ENCODE measurements at places on chromosomes 3 and 15. TPM values are rescaled to one million over a fixed set of nuclear protein-coding genes. Genes with fewer than 3 reads are reported as not detected.
A peak's percentile ranks its signal among the peaks of the same experiment; 100 is the strongest.

- peaks cover under 1% of the 10 kb centered on the region for H3K36me3 ChIP-seq
- H3K4me3 ChIP-seq = no peak overlapping the region
- no peak overlapping the region for H3K27ac ChIP-seq
- DNase-seq = no peak
- no peaks in the 10 kb centered on the region for H3K27me3 ChIP-seq
These were observed 113.3 kb downstream of the KLHL25 start for GRCh38 chr15:85681386-85681785.

DNA sequence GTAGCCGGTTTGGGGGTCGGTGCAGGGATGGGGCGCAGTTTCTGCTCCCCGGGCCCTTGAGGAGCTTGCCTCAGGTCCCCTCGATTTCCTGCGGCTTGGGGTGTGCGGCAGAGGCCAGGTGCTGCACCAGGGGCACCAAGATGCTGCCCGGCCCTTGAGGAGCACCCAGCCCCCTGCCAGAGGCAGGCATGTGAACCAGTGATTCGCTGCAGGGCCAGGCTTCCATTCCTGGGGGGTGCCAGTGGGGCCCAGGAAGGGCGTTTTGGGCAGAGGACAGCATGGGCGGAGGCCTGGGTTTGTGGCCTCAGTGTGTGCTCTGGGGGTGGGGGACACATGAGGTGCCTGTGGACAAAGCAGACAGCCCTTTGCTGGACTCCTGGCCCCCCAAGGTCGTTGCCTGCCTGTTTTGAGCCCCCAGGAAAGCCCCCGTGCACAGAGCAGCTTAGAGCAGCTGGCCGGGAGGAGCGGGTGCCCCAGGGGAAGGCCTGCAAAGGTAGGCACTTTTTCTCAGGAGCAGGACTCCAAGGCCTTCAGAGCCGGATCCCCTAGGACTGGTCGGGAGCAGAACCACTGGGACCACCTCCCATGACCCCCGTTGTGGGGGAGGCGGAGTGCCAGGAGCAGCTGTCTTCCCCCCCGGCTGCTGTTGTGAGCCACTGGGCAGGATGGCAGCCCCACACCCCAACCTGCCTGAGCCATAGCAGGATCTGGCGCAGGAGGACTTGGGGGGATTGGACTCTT is 1.6 kb downstream of the PLXNA1 start:
- H3K4me3 ChIP-seq = peak overlapping the region; percentile 80
- no peaks in the 10 kb centered on the region for H3K27me3 ChIP-seq
- no peak for DNase-seq
- peaks cover 11% of the 10 kb centered on the region for H3K4me1 ChIP-seq

- no peak overlapping the region for H3K4me3 ChIP-seq
- no peak for DNase-seq
- no peak overlapping the region for H3K27ac ChIP-seq
- H3K27me3 ChIP-seq = peaks cover 5% of the 10 kb centered on the region
- H3K36me3 ChIP-seq = no peaks in the 10 kb centered on the region
These were observed 77.9 kb upstream of the NTRK3 start for GRCh38 chr15:88334436-88334835.

DNA sequence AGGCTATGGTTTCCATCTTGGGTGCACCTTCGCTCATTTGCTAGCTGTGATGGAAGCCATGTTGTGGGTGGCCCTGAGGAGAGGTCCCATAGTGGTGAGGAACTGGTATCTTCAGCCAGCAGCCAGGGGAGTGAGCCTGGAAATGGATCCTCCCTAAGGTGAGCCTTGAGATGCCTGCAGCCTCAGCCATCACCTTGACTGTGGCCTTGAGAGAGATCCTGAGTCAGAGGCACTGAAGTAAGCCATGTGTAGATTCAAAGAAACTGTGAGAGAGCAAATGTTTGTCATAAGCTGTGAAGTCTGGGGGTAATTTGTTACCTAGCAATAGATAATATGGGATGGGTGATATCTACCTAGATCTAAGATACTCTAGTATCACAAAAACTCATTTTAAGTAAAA is 105.3 kb downstream of the SNRK start:
- H3K4me3 ChIP-seq = no peak overlapping the region
- H3K27me3 ChIP-seq = no peaks in the 10 kb centered on the region
- no peak overlapping the region for H3K27ac ChIP-seq
- no peaks in the 10 kb centered on the region for H3K36me3 ChIP-seq
- peaks cover 23% of the 10 kb centered on the region for H3K4me1 ChIP-seq
- DNase-seq = no peak

DNA sequence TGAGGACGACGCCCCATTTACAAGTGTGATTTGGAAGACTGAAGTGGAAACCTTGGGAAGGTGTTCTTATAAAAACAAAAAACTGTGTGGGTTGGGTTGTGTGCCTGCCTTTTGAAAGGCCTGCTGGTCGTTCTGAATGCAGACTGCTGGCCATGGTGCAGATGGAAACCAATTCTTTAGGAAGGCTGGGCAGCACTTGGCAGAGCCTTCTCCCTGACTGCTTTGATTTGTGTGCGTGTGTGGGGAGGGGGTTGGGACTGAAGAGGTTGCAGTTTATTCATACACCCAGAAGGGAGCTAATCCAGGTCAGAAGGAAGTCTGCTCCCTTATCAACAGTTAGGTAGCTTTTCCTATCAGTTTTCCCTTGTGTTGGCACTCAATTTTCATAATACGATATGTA is 288.7 kb downstream of the SOX2 start:
- no peak for DNase-seq
- H3K27ac ChIP-seq = no peak overlapping the region
- H3K4me1 ChIP-seq = no peaks in the 10 kb centered on the region
- no peak overlapping the region for H3K4me3 ChIP-seq
- peaks cover 3% of the 10 kb centered on the region for H3K27me3 ChIP-seq
- no peaks in the 10 kb centered on the region for H3K36me3 ChIP-seq

DNA sequence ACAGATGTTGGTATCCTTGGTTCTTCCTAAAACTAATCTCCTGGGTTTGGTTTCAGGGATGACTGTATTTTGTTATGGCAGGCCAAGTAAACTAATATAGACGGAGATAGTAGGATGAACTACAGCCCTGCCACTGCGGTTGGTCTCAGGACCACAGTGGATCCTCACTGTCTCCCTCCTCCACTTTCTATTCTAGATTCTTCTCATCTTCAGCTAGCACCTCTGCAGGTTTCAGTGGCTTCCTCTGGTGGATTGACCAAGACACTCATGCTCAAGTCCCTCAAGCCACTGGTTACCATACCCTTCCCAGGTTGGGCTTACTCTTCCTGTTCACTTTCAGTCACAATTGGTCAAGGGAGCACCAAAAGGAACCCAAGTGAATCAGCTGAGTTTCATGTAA is 71.1 kb upstream of the CLDN18 start:
- no peak overlapping the region for H3K4me3 ChIP-seq
- no peaks in the 10 kb centered on the region for H3K27me3 ChIP-seq
- no peaks in the 10 kb centered on the region for H3K4me1 ChIP-seq
- no peaks in the 10 kb centered on the region for H3K36me3 ChIP-seq
- DNase-seq = no peak

DNA sequence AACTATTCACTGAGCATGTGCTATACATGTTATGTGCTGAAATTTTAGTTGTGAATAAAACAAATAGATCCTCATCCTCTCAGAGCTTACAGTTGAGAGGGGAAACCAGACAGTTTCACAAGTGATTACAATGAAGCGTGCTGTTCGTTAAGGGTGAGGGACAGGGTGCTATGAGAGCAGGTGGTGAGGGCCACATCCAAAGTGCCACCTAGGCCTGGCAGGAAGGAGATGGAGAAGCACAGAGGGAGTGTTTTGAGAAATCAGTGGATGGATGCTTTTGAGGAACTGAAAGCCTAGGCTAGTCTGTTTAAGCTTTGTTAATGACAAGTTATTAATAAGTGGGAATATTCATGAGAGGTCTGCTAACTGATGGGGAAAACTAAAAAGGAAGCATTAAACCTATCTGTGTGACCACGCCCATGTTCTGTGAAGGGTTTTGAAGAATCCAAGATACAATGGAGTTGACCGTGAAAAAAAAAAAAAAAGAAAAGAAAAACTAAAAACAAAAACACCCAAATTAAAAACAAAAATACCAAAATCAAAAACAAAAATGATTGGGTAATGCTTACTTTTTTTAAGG is 7.3 kb downstream of the MCTP2 start:
- no peak overlapping the region for H3K4me3 ChIP-seq
- H3K27ac ChIP-seq = no peak overlapping the region
- no peaks in the 10 kb centered on the region for H3K36me3 ChIP-seq

DNA sequence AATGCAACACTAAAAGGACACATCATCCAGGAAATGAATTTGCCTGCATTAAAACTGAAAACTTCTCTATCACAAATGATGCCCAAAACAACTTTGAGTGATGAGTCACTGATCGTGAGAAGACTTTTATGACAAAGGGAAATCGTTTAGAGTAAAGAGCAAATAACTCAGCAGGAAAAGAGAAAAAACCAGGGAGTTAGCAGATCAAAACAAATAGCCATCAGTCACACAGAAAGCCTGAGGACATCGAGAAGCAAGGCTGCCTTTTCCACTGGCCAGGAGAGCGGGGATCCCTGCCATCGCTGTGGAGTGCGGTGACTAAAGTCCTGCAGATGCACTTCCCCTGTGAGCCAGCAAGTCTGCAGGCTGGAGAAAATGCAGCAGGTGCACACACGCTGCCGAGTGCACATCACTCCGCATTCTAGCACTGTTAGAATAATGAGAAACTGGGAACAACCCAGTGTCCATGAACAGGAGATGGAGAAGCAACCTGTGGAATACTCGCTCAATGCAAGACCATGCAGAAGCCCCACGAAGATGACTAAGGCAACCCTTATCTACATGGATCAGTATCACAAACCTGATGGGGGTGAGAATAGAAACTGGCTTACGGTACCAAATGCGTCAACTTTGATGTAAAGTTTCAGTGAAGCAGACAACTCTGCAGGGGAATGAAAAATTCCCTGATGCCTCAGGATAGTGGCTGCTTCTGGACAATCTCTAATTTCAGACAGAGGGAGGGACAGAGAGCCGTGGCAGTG is 86.4 kb downstream of the NSMCE3 start:
- H3K4me1 ChIP-seq = no peaks in the 10 kb centered on the region
- no peaks in the 10 kb centered on the region for H3K27me3 ChIP-seq
- no peak overlapping the region for H3K4me3 ChIP-seq
- no peaks in the 10 kb centered on the region for H3K36me3 ChIP-seq
- DNase-seq = no peak

DNA sequence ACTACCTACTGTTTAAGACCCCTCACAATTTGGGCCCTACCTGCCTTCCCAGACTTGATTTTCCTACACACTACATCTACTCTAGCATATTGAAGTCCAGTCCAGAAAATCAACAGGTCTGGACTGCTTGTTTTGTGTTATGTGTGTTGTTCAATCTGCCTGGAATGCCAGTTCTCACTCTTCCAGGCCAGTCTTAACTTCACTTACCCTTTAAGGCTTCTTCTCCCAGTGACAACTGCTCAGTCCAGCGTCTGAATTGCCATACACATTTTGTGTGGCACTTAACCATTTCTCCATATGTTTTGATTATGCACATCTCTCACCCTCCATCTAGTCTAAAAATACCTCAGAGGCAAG is 1.1 kb downstream of the TICRR start:
- DNase-seq = no peak
- H3K27ac ChIP-seq = no peak overlapping the region
- no peak overlapping the region for H3K4me3 ChIP-seq
- no peaks in the 10 kb centered on the region for H3K36me3 ChIP-seq
- H3K27me3 ChIP-seq = no peaks in the 10 kb centered on the region

GRCh38 chr15:38994310-38994709 is 429.7 kb upstream of the RASGRP1 start:
- no peaks in the 10 kb centered on the region for H3K36me3 ChIP-seq
- DNase-seq = no peak
- no peaks in the 10 kb centered on the region for H3K4me1 ChIP-seq
- no peak overlapping the region for H3K4me3 ChIP-seq

DNA sequence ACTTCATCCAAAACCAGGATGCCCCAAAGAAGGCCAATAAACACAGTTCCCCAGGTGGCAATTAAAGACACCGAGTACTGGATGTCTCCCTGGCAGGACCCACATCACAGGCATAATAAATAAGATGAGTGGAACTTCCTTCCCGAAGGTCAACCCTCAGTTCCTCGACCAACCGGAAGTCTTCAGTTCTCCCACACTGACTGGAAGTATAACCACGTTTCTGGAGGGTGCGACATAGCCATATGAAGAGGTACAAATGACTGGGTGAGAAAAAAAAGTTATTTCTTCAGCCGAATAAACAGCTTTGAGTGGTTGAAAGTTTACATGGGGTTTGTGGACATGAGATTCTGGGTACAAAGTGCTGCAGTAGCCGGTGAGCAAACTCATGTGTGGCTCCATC is 34.6 kb upstream of the MUC13 start:
- peaks cover 58% of the 10 kb centered on the region for H3K36me3 ChIP-seq
- H3K4me3 ChIP-seq = no peak overlapping the region
- H3K27me3 ChIP-seq = no peaks in the 10 kb centered on the region
- no peaks in the 10 kb centered on the region for H3K4me1 ChIP-seq

DNA sequence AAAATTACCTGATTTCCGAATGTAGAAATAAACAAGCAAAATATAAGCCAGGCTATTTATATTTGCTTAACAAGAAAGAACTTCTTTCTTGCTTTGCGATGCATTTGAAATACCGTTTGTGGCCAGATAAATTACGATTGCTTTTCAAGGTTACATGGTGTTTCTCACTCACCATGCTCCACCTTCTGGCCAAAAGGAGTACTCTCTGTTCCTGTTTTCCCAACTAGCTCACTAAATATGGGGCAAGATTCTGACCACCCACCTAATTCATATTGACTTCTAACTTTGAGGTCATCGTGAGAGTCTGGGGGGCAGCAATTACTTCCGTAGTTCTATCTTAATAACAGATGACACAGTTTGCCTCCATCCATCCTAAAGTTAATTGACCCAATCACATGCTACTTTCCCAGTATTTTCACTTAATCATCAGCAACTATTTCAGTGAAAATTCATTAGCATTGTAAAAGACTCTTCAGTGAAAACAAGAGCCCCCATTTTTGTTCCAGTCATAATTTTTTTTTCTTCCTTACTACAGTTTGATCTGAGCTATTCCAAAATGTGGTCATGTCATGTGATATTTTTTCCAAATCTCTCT is 25.9 kb downstream of the ACP3 start:
- H3K4me3 ChIP-seq = no peak overlapping the region
- no peaks in the 10 kb centered on the region for H3K36me3 ChIP-seq
- peaks cover 8% of the 10 kb centered on the region for H3K4me1 ChIP-seq
- no peak overlapping the region for H3K27ac ChIP-seq

- no peaks in the 10 kb centered on the region for H3K36me3 ChIP-seq
- H3K27ac ChIP-seq = peak overlapping the region; percentile 89
- DNase-seq = peak; percentile 74
- no peaks in the 10 kb centered on the region for H3K27me3 ChIP-seq
- H3K4me3 ChIP-seq = peak overlapping the region; percentile 37
These were observed 72.1 kb downstream of the LRIG1 start for GRCh38 chr3:66428733-66429132.

GRCh38 chr3:36372534-36372935 is 7.8 kb upstream of the STAC start:
- H3K4me3 ChIP-seq = no peak overlapping the region
- no peak overlapping the region for H3K27ac ChIP-seq
- no peaks in the 10 kb centered on the region for H3K27me3 ChIP-seq

GRCh38 chr3:157116017-157116416 is 43.9 kb downstream of the CCNL1 start:
- H3K27me3 ChIP-seq = no peaks in the 10 kb centered on the region
- no peak for DNase-seq
- peak overlapping the region; percentile 36 for H3K4me3 ChIP-seq
- peak overlapping the region; percentile 81 for H3K27ac ChIP-seq
- peaks cover 12% of the 10 kb centered on the region for H3K4me1 ChIP-seq

The KCNH8 gene
- total RNA-seq = 0.11 TPM

The ITIH1 gene
- not detected for total RNA-seq

The PSTPIP1 gene
- 1.8 TPM for total RNA-seq

The MAP6D1 gene
- total RNA-seq = 12.3 TPM

The TRPM7 gene
- total RNA-seq = 11.3 TPM

The PROK2 gene
- 0.47 TPM for total RNA-seq

The LTF gene
- 3.8 TPM for total RNA-seq

The GRK7 gene
- 0.16 TPM for total RNA-seq

The IL17RB gene
- 1.3 TPM for total RNA-seq

The ATP13A5 gene
- not detected for total RNA-seq
